ENCODE measurements at places on chromosomes 7 and 10.
A peak's percentile ranks its signal among the peaks of the same experiment; 100 is the strongest.

GRCh38 chr10:35822316-35822715 is 180.2 kb upstream of the FZD8 start:
- DNase-seq = peak; percentile 26

GRCh38 chr7:2055956-2056355 is 176.8 kb downstream of the MAD1L1 start:
- no peak for DNase-seq

- no peak for DNase-seq
Observed at GRCh38 chr7:77409005-77409738, 7.0 kb downstream of the GSAP start.

- no peak for DNase-seq
Observed at GRCh38 chr7:149449897-149450296, 11.0 kb downstream of the ZNF777 start.

DNA sequence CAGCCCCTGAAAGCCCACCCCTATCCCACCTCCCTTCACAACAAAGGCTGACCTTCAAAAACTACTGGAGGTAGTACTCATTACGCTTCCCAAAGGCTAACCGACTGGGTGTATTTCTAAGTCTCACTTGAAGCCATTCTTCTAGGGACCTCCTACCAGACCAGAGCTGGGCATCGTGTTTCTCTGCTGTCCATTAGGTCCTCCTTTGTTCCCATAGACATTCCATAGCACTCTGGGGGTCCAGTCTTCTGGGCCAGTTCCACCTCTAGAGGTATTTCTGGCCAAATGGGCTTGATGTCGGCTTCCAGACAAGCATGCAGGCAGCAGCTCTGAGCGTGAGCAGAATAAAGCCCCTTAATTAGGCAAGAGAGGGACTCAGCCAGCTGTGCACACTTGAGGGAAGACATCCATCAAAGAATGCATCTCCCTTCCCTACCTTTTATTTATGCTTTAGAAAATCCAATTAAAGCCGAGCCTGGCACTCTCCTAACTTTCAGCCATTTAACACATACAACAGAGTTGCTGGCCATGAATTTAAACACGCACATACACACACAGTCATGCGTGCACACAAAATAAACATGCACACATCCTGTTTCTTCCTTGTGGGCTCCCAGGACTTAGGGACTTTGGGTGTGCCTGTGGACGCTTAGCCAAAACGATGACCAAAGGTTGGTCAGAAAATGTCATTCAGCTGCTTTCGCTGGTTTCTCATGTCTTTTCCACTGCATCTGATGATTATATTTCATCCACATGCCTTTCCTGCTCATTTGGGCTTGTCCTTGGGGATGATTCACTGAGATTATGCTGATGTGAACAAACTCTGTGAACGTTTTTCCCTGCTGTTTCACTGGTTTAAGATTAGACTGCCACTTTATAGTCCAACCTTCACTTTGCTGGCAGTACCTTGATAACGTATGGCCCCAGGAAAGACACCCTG is 362.0 kb upstream of the NFE2L3 start:
- DNase-seq = no peak

GRCh38 chr10:127907411-127908105 is 655 bp downstream of the PTPRE start:
- DNase-seq = peak; percentile 47

GRCh38 chr7:131604841-131605279 is 48.4 kb upstream of the PODXL start:
- peak; percentile 97 for DNase-seq

GRCh38 chr7:48154792-48155413 is 16.4 kb upstream of the ABCA13 start:
- no peak for DNase-seq

- no peak for DNase-seq
Observed at GRCh38 chr10:83289373-83289772, 849.9 kb upstream of the GHITM start.

DNA sequence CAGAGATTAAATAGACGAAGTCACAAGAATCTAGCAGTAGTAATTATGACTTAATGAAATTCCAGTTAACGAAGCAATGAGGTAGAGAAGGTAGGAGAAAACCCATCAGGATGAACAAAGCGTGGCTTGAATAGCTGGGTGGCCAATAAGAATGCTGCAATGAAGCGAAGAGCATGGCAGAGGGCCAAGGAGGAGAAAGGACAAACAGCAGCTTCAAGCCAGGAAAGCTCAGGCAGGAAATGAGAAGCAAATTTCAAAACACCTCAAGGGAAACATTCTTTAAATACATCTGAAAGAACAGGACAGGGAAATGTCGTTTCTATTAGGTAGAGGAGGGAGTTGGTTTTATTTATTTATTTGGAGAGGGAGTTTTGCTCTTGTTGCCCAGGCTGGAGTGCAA is 122.5 kb downstream of the KIAA1217 start:
- DNase-seq = no peak

DNA sequence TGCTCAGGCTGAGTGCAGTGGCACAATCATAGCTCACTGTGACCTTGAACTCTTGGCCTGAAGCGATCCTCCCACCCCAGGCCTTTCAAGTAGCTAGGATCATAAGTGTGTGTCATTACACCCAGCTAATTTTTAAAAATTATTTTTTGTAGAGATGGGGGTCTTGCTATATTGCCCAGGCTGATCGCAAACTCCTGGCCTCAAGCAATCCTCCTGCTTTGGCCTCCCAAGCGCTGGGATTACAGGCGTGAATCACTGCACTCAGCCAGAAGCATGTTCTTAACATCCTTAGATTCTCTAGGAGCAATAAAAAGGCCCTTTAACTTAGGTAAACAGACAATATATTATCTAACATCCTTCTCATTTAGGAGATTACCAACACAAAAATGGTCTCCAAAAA is 38.3 kb upstream of the EFCAB10 start:
- DNase-seq = no peak

GRCh38 chr7:105578496-105578895 is 2.8 kb downstream of the EFCAB10 start:
- no peak for DNase-seq

DNA sequence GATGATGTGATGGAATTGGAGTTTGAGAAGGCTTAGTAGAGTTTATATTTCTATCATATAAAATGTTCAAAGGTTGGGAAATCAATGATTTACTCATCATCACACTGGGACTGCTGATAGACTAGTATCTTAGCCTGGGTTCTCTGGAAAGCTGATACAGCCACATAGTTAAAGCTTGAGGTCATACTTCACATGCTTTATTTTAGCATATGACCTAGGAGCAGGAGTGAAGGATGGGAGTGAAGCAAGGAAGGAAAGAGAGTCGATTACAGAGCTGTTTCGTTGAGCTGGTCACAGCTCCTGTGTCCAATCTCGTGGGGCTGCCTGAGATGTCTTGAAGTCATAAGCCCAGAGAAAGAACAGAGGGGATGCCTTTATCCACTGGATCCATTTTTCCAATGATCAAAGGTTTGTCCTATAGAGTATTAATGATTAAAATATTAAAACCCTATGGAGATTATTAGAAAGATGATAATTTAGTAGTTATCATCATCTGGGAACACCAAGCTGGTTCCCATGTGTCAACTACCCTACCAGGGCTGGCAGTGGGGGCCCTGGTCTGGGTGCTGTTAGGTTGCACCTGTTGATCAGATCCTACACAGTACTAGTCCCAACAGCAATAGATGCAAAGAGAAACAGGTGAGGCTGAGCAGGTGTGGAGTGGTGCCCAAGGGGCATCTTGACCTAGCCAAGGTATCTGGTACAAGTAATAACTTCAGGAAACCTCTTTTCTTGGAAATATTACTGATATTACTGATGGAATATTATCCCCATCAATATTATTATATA is 77.8 kb downstream of the BAMBI start:
- no peak for DNase-seq

DNA sequence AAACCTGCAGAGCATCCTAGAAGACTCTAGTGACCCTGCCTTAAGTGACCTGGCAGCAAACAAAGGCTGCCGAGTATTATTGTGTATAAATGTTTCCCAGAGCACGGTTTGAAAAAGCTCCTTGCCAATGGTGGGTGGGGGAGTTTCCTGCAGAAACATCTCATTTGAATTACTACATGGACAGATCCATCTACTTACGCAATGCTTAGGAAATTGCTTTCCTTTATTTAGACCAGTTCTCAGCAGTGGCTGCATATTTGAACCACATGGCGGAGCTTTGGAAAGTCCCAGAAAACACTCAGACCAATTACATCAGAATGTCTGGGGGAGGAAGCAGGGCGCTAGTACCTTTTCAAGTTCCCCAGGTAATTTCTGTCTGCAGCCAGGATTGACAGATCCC is 560.9 kb downstream of the SDK1 start:
- no peak for DNase-seq

DNA sequence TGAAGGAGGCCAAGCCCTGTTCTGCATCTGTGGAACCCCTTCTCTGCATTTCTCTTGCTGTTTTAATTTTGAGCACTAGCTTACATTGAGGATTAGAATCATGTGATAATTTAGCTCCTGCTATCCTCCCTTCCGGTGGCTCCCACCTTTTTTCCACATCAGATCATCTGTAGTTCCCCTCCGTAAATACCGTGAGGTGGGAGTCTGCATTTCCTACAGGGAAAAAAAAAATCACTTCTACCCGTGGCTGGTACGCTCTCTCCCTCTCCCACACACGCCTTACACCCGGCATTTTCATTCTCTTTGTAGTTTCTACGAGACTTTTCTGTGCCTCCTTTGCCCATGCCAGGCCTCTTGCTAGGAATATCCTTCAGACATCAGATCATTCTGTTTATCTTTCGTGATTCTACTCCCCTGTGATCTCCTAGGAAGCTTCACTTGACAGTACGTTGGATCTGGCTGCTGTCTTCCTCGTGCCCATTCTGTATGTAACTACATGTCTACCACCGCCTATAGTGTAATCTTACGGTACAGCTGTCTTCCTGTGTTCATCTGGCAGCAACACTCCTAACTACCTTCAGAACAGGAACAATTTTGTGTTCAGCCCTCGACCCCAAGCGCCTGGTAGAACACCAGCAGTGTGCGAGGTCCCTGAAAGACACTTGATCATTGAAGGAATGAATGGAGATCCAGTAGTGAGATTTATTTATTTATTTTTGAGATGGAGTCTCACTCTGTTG is 41.7 kb upstream of the OCM start:
- no peak for DNase-seq
